ENCODE measurements at places on chromosomes 1 and 21. TPM values are rescaled to one million over a fixed set of nuclear protein-coding genes. Genes with fewer than 3 reads are reported as not detected.

DNA sequence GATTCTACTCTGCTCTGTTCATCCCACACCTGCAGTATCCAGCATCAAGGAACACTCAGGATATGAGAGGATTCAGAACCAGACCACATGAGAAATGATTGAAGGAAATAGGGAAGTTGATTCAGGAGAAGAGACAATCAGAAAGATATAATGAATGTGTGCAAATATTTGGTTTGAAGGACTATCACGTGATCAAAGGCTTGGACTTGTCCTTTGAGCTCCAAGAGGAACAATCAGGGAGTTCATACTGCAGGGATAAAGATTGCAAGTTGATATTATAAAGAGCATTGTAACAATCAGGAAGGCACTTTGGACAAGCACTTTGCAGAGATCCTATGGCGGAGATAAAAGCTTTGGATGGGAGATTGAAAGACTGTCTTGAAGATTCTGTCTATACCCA, 13.9 kb upstream of the PIGM start:
- no peak for DNase-seq

GRCh38 chr1:90720145-90720636, 3.1 kb upstream of the BARHL2 start:
- DNase-seq, result no peak

GRCh38 chr1:209831615-209832014, 3.8 kb downstream of the UTP25 start:
- DNase-seq, result no peak

Gene FCGR3A
- total RNA-seq, result not detected

GRCh38 chr1:88060750-88061491, 623.2 kb upstream of the PKN2 start:
- no peak for DNase-seq

- DNase-seq, result no peak
These were observed 32.4 kb downstream of the MAPKAPK2 start for GRCh38 chr1:206716870-206717673.

Gene KPRP
- total RNA-seq, result not detected

GRCh38 chr1:27416387-27417111, 24.1 kb downstream of the GPR3 start:
- DNase-seq, result no peak

Measured in Peyer's patch (tissue), 4 donors.